GOT3 (cell line): ENCODE measurements at places on chromosomes 16 and 17.

DNA sequence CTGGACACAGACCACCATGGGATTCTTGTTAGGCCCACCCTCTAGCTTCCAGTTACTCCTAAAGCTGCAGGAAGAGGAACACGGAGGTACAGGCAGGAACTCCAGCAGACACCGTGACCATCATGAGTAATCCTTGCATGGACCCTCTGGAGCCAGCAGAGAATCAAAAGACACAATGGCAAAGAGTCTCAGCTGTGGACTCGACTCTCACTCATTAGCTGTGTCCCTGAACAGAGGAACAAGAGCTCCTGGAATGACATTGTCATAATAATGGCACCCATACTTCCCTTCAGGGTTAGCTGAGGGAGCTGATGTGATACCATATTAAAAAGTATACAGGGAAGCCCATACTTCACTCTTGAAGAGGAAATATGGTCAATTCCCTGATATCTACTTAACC, 176.3 kb upstream of the ASIC2 start:
- DNase-seq, result no peak

GRCh38 chr16:51022955-51023354, 128.1 kb downstream of the SALL1 start:
- DNase-seq, result no peak

GRCh38 chr17:55442462-55442861, 20.8 kb upstream of the MMD start:
- DNase-seq, result no peak

GRCh38 chr16:6341981-6342380, 990.7 kb upstream of the RBFOX1 start:
- no peak for DNase-seq

- DNase-seq, result no peak
These were observed 70.4 kb upstream of the SMURF2 start for GRCh38 chr17:64732336-64733006.

- DNase-seq, result no peak
These were observed 2.8 kb downstream of the CDH13 start for GRCh38 chr16:82629441-82630027.
